ENCODE measurements at places on chromosomes 1 and 21.

GRCh38 chr1:225651872-225652728 lies 823 bp downstream of the ENAH start:
- DNase-seq, result peak; percentile 42

- peak; percentile 35 for DNase-seq
Measured at GRCh38 chr1:199522936-199523335, 504.6 kb upstream of the NR5A2 start.

- DNase-seq, result no peak
Measured at GRCh38 chr1:85417017-85417416, 47.9 kb downstream of the DDAH1 start.

- no peak for DNase-seq
Measured at GRCh38 chr1:228045871-228046270, 36.6 kb upstream of the ARF1 start.

DNA sequence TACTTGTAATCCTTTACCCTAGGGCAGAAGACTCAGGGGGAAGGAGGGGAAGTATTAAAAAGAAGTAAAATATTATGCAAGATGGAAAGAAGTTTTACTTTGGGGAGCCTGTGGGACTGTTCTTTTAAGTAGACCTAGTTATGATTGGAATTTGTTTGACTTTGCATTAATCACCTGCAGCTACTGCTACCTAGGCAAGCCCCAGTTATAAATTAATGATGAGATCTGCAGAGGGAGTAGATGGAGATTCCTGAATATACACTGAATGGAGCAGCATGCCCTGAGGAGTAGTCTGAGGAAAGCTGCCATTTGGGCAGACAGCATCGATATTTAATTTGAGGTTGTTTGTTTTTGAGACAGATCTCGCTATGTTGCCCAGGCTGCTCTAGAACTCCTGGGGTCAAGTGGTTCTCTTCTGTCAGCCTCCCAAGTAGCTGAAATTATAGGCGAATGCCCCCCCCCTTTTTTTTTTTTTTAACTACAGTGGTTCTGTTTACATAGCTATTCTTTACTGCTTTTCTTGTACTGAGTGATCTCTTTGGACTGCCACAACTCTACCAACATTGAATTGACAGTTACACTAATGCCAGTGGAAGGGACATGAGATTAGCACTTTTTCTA lies 81.4 kb upstream of the SERTAD4 start:
- DNase-seq, result no peak

- no peak for DNase-seq
Measured at GRCh38 chr1:181541458-181541857, 58.1 kb downstream of the CACNA1E start.

DNA sequence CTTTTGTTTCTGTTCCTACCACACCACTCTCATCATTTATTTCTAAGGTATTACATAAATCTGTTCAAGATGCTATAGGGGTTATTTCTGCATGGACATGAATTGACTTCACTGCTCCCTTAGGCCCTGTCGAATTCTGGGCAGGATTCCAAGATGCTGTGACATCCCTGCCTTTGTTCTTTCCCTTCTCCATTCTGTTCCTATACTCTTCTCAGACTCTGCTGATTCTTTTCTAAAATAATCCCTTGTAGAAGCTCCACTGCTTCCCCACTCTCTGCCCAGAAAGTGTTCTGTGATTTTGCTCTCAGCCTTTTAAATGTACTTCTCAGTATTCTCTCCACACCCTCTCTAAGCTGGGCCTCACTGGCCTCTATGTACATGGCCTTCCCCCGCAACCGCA lies 99.2 kb downstream of the PHTF1 start:
- no peak for DNase-seq

DNA sequence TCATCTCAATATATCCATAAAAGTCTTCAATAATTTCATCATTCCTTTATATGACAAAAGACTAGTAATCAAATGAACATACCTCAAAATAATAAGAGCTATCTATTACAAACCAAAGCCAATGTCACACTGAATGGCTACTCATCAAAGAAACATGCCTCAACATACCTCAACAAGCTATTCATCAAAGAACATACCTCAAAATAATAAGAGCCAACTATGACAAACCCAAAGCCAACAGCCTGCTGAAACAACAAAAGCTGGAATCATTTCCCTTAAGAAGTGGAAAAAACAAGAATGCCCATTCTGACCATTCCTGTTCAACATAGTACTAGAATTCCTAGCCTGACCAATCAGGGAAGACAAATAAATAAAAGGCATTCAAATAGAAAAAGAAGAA lies 1373.7 kb downstream of the BRINP3 start:
- peak; percentile 3 for DNase-seq

DNA sequence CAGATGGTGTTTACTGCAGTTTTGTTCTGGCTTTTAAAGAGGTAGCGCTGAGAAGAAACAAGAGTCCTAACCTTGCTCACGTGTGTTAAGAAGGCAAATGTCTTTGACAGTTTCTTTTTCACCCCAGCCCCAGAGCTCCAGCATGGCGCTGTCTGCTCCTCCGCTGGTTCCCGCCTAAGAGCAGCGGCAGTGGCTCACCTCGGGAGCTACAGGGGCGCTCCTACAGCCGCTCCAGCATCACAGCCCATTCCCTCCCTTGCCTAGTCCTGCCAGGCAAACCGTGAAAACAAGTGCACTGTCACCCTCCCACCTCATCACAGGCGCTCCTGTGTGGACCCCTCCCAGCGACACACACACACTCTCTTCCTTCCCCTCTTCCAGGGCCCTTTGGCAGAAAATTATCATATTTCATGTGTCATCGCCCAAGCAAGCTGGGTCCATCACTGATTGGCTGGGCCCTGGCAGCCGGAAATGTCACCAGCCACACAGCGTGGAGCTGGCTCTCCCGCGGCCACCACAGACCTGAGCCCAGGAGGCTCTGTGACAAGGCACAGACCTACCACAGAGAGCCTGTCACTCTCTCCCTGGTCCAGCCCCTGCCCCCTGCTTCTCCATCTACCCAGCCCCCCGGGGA lies 1.2 kb upstream of the HIVEP3 start:
- peak; percentile 60 for DNase-seq

GRCh38 chr1:19014765-19015164 lies 58.3 kb upstream of the IFFO2 start:
- no peak for DNase-seq

- DNase-seq, result peak; percentile 61
Measured at GRCh38 chr1:62685431-62685859, 2.7 kb downstream of the DOCK7 start.

- no peak for DNase-seq
Measured at GRCh38 chr1:145702826-145703225, 4.3 kb downstream of the PDZK1 start.

GRCh38 chr1:230232371-230232771 lies 165.3 kb downstream of the GALNT2 start:
- DNase-seq, result no peak

GRCh38 chr1:167428395-167428794 lies 89.9 kb downstream of the CD247 start:
- no peak for DNase-seq

- no peak for DNase-seq
Measured at GRCh38 chr1:47915677-47916353, 81.4 kb downstream of the TRABD2B start.

- DNase-seq, result no peak
Measured at GRCh38 chr1:33165209-33165608, 16.6 kb downstream of the TRIM62 start.

DNA sequence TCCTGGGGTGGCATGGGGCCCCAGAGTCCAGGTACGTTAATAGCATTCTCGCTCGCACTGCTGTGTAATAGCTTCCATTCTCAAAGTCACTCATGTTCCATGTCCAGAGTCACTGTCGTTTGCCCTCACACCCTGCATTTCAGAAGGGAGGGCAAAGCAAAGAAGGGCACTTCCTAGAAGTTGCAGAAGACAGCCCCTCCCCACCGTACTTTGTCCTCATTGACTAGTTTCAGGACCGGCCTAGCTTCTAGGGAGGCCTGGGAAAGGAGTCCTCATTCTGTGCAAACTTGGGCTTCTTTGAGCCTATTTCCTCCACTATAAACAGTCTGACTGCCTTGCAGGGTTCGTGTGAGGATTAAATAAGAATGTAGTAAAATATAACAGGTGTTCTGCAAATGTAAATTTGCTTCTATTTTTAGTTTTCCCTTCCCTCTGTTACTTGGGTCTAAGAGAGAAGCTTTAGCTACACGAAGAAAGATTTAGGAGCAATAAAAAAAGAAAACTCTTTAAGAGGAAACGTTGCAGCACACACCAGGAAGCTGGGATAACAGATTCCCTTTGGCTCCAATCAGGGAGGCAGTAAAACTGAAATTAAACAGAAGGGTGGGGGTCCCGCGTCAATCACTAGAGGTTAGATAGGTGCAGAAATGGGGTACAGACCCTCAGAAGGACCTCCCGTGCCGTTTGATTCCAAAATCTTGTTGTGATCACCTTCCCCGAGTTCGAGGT lies 40.1 kb downstream of the ACTL8 start:
- no peak for DNase-seq

DNA sequence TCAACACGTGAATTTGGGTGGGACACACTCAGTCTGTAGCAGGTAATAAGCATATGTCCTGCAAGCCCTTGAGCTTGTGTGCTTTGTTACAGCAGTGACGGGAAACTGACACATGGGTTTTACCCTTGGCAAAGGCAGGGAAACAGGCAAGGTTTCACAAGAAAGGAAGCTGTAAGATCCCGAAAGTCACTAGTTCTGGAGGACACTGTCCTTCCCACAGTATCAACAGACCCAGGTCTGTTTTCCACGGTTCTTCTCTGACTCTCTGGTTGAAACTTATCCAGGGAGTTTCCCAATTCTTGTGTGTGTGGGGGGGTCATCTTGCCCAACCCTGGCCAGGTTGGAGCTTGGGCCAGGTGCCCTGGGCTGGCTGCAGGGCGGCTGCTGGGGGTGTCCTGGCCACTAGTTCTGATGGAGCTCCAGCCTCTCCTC lies 29.3 kb upstream of the ZBTB21 start:
- peak; percentile 45 for DNase-seq

DNA sequence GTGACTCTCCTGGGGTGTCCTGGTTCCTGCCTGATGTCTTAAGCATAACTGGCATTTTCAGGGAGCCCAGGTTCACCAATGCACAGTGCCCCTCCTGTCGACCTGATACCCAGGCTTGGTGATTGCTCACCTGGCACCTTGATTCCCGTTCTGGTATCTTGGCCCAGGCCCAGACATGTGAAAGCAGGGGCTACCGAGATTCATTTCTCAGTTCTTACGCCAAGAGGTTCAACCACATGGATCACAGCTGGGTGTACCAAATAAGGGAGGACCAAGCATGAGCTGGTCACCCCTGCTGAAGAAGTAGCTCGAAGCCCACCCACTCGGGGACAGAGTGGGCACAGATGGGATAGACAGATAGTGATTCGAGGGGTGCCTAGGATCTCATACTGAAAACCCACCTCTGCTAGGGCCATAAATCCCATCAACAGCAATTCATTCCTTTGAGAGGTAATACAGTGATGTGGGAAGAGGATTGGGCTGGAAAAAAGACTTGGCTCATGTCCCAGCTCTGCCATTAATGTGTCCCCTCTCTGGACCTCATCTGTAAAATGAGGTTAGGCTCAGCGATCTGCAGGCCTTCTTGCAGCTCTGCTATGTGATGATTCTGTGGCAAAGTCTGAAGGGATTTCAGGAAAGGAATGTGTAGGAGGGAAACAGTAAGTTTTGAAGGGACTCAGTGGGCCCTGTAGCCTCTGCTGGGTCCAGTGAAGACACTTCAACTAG lies 2.7 kb downstream of the EPHX1 start:
- no peak for DNase-seq

GRCh38 chr21:34362670-34363069 lies 1.1 kb upstream of the KCNE2 start:
- no peak for DNase-seq

DNA sequence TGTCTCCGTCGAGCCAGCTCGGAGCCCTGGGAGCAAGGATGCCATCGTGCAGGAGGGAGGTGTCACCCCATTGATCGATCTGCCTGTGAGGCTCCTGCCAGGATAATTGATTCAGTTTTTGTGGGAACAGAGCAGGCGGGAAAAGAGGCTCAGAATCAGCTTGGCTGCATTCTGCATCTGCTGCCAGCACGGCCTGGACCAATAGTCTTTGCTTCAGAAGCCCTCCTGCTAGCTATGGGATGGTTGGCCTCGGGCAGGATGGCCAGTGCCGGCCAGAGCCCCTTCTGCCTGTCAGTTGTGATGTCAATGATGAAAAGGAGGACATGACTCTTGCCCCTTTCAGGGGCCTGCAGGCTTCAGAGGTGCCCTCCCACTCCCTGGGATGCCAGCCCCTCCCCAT lies 39.6 kb downstream of the PTPRF start:
- DNase-seq, result no peak

DNA sequence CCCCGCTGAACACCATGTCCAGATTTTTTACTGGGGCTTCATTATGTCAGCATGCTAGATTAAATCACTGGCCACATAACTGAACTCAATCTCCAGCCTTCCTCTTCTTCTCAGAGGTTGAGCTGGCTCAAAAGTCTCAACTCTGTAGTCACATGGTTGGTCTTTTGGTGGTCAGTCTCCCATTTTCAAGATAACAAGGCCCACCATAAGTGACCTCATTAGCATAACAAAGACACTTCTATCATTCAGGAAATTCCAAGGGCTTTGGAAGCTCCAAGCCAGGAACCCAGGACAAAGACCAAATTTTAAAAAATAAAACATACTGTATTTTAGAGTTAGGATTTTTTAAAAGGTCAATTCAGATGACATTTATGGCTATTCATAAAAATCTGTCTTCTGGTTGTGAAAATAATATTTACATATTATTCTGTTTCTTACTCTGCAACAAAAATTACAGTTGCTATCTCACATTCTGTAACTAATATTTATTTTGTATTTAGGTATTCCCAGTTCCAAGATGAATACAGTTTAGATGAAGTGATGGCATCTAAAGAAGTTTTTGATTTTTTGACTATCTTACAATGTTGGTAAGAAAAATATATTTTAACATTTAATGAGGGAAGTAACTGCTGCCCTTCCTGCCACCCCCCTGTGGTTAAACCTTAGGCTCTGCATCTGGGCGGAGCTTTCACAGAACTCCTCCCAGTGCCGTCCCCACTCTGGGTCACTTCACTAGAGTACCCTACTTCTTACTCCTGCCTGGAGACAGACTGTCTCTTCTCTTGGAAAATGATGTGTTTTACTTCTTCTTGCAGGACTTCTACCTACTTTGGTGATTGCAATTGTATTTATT lies 49.3 kb downstream of the SCP2 start:
- no peak for DNase-seq

DNA sequence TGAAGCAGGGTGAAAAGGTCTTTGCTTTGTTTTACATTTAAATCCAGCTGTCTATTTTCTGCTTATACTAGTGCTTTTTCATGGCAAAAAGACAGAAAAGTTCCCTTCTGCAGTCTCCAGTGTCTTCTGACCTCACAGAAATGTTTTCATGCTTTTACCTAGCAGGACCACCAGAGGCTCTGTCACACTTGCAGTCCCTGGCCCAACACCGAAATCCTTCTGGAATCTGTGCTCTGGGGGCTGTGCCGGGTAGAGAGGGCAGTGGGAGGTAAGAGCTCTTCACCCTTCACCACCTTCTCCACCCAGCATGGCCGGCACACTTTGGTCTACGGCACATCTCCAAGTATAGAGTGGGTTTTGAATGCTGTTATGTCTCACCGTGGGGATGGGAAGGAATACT lies 20.8 kb downstream of the GNAT2 start:
- no peak for DNase-seq
